HL-60 (cell line): ENCODE measurements at places on chromosomes 7 and 10.

GRCh38 chr10:22631185-22631584, 83.2 kb downstream of the PIP4K2A start:
- no peak for DNase-seq

- no peak for DNase-seq
Measured at GRCh38 chr10:54800741-54801421, at the start of gene PCDH15. PCDH15 (minus strand) TSS chr10:54801231; CDS start chr10:54664262, 136,969 bp downstream.

- no peak for DNase-seq
Measured at GRCh38 chr10:62726142-62726541, 78.4 kb upstream of the ADO start.

DNA sequence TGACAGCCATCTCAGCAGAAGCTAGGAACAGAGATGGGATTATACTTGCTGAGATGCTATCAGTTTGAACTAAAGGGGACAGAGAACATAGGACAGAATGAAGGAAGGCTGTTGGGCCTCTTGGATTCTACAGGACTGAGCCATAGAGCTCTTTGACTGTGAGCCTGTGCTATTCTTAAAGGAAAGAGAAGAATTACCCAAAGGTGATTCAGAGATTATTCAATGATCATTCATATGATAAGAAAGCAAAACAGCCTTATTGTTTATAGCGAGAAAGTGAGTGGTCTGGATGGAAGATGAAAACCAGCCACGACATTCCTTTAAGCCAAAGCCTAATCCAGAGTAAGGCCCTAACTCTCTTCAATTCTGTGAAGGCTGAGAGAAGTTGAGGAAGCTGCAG, 69.7 kb upstream of the NEUROD6 start:
- DNase-seq = no peak
